Activated CD4-positive, alpha-beta memory T cell treated with anti-CD3 and anti-CD28 coated beads for 36 hours (primary cell): ENCODE measurements at places on chromosomes 13 and 19. TPM values are rescaled to one million over a fixed set of nuclear protein-coding genes. Genes with fewer than 3 reads are reported as not detected.

GRCh38 chr13:54611390-54611789 is 1582.8 kb downstream of the OLFM4 start:
- no peak for DNase-seq

The RFPL4A gene
- not detected for total RNA-seq

GRCh38 chr13:114152831-114153371 is 20.5 kb upstream of the RASA3 start:
- no peak for DNase-seq

The MEIS3 gene
- 0.26 TPM for total RNA-seq

- DNase-seq: no peak
These were observed 27.4 kb downstream of the SLITRK6 start for GRCh38 chr13:85771856-85772255.

The CNMD gene
- total RNA-seq: not detected

The IGFL3 gene
- not detected for total RNA-seq

The QPCTL gene
- 13.8 TPM for total RNA-seq

DNA sequence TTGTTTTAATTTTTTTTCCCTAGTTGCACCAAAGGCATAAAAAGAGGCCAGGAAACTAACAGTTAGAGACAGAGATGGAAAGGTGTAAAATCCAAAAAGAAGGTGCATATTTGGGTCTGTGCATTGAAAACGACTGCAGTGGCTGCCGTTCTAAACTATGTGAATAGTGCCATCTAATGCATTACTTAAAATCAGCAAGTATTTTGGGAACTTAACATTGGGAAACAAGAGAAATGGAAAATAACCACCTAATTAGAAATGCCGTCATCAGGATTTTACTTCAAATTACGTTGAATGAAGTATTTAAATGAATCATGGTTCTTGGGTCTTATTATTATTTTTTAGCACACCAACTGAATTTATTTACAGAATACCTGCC is 189.5 kb upstream of the MIR17HG start:
- no peak for DNase-seq

DNA sequence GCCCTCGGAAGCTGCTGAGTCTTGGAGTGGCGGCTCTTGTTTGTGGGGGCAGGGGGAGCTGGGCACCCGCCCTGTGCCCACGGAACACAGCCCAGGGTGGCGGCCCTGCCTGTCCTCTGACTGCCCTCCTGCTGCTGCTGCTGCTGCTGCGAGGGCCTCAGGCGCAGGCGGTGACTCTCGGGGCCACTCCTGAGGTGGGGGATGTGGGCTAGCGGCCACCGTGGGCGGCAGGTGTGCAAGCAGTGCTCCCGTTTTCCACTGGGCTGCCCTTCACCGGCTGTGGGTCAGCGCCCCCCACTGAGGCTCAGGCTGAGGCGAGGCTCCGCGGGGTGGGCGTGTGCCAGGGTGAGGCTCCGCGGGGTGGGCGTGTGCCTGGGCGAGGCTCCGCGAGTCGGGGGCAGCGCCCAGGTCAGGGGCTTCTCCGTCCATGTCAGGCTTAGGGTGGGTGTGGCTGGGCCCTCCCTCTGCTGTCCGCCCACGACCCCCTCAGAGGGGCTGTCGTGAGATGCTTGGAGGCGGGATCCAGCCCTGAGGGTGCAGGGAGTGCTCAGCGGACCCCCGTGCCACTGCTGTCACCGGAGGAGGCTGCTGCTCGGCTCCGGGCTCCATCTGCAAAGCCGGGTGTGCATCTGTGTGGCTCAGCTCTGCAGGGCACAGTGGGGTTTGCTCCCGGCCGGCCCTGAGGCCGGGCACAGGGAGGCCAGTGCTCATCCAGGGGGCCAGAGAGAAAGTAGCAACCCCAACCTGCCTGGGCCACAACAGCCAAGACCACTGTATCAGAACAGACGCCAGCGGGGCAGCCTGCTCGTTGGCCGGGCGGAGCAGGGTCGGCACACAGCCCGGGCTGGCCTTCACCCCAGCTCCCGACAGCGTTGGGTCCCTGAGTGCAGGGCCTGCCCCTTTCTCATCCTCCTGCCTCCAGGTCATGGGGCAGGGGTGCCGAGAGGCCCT is 14.5 kb downstream of the CSNK1G2 start:
- no peak for DNase-seq

DNA sequence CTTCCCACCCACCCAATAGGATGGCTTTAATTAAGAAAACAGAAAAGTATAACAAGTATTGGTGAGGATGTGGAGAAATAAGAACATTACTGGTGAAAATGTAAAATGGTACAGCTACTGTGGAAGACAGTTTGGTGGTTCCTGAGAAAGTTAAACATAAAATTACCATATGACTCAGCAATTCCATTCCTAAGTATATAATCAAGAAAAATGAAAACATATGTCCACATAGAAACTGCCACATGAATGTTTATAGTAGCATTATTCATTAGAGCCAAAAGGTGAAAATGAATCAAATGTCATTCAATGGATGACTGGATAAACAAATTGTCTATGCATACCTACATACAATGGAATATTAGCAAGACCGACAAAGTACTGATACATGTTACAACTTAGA is 16.9 kb downstream of the DZIP1 start:
- DNase-seq: no peak

The SULT2A1 gene
- total RNA-seq: not detected

The URI1 gene
- total RNA-seq: 68.5 TPM

GRCh38 chr19:17720440-17720839 is 1.2 kb downstream of the MAP1S start:
- peak; percentile 41 for DNase-seq

GRCh38 chr19:38883286-38883685 is 5.2 kb upstream of the RINL start:
- DNase-seq: no peak

DNA sequence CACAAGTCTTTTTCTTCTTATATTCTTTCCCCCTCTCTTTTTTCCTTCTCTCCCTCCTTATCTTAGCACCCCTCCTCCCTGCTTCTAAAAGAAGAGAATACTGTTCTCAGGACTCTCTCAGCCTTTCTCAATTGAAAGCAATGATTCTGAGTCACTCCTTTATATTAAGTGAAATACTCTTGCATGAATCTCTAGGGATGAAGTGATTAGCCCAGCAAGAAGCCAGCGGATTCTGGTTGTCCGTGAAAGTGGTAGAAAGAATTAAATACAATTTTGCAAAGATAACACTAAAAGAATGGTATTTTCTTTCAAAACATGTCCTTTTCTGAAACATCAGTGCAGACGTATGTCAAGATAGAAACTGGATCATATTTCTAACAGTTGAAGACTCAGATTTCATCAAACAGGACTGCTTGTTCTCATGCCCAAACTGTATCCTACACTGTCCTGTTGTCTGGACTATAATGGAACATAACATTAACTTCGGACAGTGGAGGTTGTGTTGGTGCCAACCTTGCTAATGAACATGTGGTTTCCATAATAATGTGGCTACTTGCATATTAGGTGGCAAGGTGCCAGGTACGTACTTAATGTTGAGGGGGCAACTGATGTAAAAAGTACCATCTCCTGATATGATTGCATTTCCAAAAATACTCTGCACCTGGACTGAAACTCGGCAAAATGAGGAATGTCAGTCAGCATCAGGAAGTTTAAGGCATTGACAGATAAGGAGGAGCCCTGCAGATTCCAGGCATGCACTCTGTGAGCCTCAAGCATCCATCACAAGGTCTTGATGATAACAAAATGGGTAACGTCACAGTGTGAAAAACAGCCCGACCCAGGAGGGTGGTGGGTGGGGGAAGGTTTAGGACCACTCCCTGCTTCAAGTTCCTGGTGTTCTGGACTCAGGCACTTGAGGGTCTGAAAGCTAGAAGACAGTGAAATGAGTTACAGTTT is 357.2 kb downstream of the DLEU7 start:
- DNase-seq: no peak

DNA sequence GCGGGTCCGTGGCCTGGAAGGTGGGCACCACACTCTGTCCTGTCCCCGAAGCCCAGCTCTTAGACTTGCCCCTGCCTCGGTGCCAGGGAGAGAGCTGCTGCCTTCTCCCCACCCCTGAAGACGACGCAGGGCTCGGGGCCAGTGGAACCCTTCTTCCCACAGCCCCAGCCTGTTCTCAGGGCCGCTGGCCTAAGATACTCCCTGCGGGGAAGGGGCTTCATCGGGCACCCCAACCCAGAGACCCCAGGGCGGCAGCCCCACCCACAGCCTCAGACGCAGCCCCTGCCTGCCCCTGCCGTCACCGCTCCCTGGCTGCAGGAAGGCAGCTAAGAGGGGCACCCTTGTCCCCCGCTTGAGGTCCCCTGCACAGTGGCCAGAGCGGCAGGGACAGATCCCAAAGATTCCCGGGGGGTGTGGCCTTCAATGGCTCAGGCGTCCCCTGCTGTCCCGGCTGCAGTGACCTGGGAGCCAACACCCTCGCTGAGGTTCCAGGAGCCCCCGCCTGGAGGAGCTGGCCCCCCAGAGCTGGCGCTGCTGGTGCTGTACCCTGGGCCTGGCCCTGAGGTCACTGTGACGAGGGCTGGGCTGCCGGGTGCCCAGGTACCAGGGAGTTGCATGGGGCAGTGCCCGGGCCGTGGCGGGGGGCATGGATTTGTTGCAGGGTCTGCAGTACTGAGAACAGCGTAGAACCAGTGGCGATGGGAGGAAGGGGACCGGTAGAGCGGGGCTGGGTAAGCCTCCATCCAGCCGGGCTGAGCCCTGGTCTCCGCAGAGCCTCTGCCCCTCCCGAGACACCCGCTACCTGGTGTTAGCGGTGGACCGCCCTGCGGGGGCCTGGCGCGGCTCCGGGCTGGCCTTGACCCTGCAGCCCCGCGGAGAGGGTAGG is 1.0 kb downstream of the AMH start:
- no peak for DNase-seq

GRCh38 chr13:94987081-94987480 is 274.7 kb upstream of the SOX21 start:
- no peak for DNase-seq

DNA sequence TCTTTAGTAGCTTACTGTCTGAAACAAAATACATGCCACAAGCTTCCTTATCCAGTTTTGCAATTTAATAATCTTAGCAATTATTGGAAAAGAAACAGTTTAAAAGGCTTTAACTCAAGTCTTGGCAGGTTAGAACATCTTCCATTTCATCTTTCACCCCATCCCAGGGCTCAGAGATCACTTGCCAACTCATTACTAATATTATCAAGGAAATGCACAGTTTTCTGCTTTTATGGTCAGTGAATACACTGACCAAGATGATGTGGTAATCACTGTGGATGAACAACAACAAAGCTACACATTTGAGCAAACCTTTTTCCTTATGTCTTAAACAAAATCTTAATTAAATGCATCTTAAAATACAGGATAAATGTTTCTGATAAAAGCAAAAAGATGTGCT is 48.0 kb upstream of the ITM2B start:
- DNase-seq: no peak

The KDELR1 gene
- total RNA-seq: 82.9 TPM

GRCh38 chr13:39672378-39673132 is 17.1 kb downstream of the COG6 start:
- no peak for DNase-seq

DNA sequence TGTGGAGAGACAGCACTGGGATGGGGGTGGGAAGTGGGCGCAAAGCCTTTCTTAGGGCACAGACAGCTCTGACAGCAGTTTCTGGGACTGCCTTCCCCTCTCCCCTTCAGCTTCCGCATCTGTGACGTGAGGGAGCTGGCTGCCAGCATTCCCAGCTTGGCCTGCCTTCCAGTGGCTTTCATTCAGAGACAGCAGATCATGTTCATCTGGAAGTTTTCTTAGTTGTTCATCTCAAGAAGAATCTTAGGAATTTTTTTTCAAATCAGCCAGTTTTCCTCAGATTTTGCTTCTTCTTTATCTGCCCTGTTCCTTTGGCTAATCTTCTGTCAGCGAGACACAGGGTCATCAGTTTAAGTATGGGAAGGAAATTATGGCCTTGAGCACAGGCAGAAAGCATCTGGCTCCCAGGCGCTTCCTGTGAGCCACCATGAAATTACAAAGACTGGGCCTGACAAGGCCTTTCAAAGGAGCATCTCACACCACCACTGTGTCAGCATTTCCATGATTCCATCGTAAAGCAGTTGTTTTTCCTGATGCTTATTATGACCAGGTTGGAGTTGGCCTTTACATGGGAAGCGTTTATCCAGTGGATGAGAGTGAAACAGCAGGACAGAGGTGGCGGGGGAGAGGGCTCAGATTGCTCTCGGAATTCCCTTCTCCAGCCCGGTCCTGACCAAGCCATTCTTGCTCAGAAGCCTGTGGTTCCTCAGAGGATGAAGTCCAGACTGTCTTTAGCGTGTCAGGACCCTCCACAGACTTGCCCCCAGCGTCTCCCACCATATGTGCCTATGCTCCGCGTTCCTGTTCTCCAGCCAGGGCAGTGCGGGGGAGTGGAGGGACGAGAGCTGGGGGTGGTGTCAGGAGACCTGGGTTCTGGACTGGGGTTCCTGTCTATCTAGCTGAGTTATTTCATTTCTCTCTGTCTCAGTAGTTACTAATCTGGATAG is 43.6 kb downstream of the ARHGAP35 start:
- DNase-seq: no peak

The ZNF540 gene
- total RNA-seq: 1.1 TPM

DNA sequence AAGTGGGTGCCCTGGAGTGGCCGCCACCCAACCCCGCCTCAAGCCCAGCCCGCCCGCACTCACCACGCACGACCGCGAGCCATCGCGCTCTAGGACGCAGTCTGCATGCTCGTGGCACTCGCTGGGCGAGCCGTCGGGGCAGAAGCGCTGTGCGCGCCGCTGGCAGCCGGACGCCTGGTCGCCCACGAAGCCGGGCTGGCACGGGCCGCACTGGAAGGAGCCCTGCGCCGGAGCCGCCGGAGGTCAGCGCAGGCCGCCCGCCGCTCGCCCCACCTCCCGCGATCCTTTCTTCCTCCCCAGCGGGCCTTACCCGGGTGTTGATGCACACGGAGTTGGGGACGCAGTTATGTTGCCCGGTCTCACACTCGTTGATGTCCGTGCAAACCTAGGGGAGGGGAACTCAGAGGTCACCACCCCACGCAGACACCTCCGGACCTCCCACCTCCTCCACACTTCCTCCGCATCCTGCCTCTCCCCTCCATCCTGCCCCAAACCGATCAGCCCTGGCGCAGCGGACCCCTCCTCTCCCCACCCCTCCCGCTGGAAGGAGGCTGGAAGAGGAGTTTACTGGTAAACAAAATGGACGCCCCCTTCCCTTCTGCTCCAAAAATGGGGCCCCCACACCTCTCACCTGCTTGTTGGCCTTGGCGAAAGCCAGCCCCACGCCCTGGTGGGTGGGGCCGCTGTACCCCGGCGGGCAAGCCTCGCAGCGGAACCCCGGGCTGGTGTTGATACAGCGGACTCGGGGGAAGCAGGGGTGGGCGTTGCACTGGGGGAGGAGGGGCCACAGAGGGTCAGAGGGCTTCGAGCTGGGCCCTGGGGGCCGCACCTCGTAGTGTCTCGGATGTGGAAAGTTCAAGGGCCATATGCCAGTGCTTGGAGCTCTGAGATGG is 2.3 kb downstream of the COMP start:
- no peak for DNase-seq

The ZNF574 gene
- total RNA-seq: 13.2 TPM

GRCh38 chr13:20980430-20980829 is 77.9 kb upstream of the XPO4 start:
- no peak for DNase-seq
